ENCODE measurements at places on chromosomes 13 and 19.

DNA sequence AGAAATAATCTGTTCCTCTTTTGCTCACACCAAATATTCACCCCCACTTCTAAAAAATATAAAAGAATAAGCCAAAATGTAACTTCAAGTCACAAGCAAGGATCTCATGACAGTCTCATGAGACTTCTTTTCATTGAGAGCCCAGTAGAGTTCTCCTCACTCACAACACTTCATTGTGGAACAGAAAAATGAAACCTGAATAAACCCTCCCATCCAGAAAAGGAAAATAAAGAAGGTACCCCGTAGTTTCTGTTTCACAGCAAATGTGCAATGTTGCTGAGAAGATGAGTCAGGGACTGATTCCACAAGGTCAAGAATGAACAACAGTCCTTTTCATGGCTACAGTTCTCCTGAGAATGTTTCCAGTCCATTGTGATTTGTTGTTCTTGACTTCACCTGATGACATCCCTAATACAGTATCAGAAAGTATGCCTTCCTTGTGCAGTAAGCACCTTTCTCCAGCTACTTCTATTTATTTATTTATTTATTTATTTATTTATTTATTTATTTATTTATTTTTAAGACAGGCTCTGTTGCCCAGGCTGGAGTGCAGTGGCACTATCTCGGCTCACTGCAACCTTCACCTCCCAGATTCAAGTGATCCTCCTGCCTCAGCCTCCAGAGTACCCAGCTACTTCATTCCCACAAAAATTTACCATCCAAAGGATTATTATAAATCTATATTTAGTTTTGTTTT is 6.4 kb upstream of the ZNF841 start:
- DNase-seq: no peak

- DNase-seq: no peak
Measured at GRCh38 chr19:31515931-31516330, 166.7 kb upstream of the TSHZ3 start.

DNA sequence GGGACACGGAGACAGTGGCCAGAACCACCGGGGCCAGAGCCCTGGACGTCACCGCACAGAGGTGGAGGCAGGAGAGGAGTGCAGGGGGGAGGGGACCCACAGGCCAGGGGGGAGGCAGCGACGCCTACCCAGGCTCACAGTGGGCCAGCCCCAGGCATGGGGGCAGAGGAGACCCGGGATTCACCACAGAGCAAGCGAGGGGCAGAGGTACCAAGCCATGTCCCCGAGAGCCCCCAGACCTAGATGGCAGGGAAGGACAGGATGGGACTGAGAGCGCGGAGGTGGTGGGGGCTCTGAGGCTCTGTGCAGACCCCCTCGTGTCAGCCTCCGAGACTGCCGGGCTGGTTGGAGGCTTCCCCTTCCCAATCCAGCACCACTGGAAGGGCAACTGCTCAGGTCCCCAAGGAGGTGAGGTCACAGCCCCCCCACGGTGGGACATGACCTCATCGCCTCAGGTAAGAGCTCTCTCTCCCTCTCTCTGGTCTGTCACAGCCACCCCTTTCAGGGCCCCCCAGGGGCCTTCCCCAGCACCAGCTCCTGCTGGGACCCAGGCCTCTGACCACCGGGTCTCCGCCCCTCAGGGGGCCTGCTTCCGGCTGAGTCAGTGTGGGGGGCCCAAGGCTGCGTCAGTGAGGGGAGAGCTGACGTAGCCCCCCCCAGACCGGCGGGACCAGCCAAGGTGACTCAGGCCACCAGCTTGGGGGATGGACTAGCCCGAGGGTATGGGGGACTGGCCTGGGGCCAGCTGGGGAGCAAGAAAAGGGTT is 2.2 kb upstream of the IL11 start:
- DNase-seq: peak; percentile 73

DNA sequence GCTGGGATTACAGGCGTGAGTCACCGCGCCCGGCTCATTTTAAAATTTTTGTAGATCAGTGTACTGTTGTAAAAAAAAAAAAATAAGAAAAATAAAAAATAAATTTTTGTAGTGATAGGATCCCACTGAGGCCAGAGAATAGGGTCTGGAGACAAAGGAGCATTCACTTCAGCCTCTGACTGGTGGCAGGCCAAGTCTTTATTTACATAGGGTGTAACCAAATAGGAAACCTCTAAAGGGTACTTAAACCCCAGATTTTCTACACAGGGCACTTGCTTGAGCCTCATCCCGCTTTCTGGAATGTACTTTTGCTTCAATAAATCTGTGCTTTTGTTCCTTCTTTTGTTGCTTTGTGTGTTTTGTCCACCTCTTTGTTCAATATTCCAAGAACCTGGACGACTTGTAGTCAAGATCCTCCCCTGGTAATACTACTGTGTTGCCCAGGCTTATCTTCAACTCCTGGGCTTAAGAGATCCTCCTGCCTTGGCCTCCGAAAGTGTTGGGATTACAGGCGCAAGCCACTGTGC is 2.1 kb upstream of the PDCD2L start:
- no peak for DNase-seq

DNA sequence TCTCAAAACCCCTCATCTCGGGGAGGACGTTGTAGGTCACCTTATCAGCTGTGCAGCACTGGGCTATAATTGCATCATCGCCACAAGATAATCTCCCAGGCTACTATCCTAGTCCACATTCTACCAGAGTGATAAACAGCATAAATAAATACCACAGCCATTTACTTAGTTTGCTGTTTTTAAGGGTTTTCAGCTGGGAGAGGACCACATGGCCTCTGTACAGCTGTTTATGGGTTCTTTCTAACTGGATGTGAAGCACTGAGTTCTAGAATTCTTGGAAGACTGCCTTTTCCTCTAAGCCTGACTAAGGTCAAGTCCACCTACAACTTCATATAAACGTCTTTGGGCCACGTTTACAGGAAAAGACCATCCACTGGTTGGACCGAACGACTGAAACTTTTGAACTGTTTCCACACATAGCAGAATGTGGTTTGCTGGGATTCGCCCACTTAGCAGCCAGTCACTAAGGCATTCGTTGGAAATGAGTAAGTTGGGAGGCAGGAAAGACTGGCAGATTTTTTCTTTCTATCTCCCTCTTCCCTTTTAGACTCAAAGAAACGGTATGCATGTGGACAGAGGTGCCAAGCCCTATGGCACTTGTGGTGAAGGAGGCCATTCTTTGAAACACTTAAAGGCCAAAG is 752.5 kb upstream of the SGCG start:
- peak; percentile 63 for DNase-seq

DNA sequence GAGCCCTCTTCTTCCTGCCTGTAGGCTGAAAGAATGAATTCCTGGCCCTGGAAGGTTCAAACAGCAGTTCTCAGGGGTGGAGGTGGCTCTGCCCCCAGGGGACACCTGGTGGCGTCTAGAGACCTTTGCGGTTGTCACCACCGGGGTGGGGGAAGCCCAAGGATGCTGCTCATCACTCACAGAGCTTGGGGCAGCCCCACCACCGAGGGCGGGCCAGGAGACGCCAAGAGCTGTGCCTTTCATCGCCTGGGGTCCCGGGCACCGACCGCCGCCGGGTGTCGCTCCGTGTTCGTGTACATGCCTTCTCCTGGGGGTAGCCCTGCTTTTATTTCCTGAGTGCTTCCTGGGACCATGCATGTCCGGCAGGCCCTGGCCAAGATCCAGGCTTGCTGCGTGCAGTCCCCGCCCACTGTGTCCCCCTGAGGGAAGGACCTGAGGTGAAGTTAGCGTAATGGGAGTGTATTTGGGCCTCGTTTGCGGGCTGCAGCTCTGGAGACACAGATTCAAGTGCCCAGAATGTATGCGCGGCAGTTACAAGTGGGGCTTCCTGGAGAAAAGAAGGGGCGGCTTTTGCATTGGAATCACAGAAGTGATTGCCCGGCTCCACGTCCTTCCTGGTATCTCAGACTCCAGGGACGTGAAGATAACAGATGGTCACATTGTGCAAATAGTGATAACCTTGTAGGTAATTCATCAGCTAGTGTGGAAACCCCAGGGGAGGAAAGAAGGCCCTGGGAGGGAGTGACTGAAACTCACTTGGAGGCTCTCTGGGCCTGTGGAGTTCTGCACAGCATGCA is 7.8 kb downstream of the DOT1L start:
- DNase-seq: peak; percentile 81

- peak; percentile 47 for DNase-seq
Measured at GRCh38 chr19:19943848-19944582, 43.3 kb downstream of the ZNF93 start.

DNA sequence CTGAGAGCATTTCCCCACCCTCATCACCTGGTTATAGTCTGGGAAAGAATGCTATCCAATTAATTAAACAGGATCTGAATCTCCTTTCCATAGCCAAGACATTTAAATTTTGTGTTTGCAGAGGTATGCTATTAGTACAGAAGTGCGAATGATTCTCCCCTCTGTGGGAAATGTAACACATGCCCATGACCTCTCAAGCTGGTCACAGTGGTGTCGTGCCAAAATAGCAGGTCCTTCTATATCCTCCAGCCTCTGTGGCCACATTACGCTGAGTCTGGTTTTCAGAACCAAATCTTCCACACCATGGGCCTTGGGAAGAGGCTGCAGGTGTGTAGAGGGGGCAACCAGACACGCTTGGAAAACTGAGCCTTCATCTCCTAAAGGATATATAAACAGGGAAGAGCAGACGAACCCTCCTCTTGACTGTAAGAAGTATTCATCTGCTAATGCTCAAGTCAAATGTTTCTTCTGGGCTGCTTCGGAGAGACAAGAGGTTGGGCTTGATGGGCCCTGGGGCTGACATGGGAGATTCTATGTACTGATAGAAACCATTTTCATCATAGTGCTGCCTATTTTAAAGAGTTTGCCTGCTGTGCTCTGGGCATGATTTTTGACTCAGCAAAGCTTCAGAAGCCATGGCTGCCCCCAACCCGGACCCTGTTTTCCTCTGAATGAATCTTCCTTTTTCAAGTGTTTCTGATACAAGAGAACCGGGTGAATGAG is 197.6 kb downstream of the DNAJC15 start:
- DNase-seq: no peak

All from mesendoderm (in vitro differentiated cells).